ENCODE measurements at places on chromosomes 1 and 21.

- no peak for DNase-seq
Observed at GRCh38 chr1:25193229-25193628, 39.1 kb downstream of the SYF2 start.

GRCh38 chr1:42518908-42519307, 55.8 kb downstream of the CCDC30 start:
- DNase-seq = no peak

- no peak for DNase-seq
Observed at GRCh38 chr1:147201276-147201675, 23.9 kb downstream of the FMO5 start.

- DNase-seq = no peak
Observed at GRCh38 chr1:246121533-246121932, 385.5 kb downstream of the SMYD3 start.

DNA sequence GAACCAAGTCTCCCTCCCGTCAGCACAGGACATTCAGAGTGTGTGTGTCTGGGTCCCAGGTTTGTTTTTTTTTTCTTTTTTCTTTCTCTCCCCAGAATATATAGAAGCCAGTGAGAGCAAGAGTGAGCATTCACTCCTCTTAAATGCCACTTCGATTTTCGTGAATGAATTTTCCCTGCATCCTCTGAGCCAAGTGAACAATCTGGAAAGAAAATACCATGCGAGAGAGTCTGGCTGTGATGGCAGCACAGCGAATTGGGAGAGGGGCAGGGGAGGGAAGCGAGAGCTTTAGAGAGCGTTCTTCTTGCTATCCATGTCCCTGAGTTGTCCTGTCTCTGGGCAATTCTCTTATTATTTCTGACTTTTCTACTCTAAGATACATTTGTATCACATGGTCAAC, 76.0 kb upstream of the RAB3GAP2 start:
- DNase-seq = no peak

DNA sequence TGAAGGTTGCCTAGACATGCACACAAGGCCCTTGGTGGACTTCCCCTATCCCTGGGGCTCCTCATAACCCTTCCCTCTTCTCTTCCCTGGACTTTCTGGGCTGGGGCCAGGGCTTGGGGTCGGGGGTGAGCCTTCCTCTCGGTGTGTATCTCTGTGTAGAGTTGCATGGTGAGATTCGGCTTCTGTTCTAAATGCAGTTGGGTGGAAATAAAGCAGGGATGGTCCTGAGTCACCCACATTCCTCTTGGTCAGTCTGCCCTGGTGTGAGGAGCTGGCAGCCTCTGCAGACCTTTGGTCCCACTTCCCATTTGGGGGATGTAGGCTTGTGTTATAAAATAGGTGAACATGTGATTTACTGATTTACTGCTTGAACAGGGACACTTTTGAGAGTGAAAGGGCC, 38.0 kb downstream of the ADARB1 start:
- DNase-seq = no peak

- DNase-seq = no peak
Observed at GRCh38 chr1:160542303-160542945, 19.4 kb upstream of the SLAMF6 start.

DNA sequence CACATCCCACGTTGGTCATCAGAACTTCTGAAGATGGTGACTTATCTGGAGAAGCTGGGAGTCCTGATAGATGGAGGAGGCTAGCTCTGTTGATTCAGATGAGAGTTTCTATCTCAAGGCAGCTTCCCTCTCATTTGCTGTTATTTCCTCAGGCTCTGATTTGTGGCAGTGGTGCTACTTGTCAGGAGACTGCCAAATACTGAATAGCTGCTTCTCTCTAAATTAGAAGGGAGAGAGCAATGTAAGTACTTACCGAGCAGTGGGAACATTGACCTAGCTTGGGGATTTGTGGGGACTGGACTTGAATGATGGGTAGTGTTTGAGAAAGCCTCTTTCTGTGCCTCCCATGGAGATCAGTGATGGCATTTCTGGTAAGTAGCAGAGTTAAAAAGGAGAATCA, at the start of gene OR10K1:
Gene OR10K1 (plus strand): TSS at position 301 of the 400 bp plus-strand sequence. CDS start 3,728 bp downstream, outside the sequence.
- DNase-seq = no peak

- no peak for DNase-seq
Observed at GRCh38 chr1:219555031-219555692, 57.7 kb downstream of the ZC3H11B start.

DNA sequence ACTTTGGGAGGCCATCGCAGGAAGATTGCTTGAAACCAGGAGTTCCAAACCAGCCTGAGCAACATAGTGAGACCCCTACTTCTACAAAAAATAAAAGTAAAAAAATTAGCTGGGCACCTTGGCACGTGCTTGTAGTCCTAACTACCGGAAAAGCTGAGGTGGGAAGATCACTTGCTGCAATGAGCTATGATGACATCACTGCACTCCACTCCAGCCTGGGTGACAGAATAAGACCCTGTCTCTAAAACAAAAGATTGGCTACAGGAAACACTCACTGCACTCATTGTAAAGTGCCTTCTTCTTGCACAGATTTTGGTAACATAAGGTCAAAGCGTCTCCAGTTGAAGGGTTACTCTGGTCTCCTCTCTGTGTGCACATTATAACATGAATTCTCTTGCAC, 305.7 kb downstream of the TM2D1 start:
- no peak for DNase-seq

DNA sequence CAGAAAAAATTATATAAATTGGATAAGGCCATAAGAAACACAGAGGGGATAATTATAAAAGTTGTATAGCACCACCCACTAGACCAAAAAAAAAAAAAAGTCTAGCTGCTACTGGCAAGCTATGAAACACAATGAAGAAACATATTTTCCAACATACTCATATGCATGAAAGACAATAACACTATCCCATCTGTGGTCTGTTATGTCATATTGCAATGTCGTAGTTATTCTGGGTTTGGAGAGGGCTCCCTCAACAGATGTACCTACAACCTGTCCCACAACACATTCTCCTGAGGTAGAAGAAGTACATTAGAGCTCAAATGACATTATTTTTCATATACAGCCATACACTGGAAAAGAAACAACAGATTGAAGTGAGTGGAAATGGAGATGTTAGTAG, 517.6 kb upstream of the ADGRL4 start:
- DNase-seq = no peak

DNA sequence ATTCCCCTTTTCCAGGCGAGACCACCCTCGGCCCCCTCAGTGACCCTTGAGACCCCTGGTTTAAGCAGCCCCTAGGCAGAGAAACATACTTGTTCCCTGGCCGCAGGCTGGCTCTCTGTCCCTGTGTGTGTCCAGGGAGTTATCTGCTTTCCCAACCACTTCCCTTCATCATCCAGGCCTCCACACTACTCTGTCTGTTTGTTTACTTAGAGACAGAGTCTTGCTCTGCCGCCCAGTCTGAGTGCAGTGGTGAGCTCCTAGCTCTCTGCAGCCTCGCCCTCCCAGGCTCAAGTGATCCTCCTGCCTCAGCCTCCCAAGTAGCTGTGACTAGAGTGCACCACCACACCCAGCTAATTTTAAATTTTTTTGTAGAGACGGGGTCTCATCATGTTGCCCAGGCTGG, 5.8 kb upstream of the VWA1 start:
- DNase-seq = no peak
